CD4-positive, alpha-beta T cell treated with Interleukin-6 at 100 ng/mL for 8 hours (primary cell): ENCODE measurements at places on chromosomes 12 and 14.

DNA sequence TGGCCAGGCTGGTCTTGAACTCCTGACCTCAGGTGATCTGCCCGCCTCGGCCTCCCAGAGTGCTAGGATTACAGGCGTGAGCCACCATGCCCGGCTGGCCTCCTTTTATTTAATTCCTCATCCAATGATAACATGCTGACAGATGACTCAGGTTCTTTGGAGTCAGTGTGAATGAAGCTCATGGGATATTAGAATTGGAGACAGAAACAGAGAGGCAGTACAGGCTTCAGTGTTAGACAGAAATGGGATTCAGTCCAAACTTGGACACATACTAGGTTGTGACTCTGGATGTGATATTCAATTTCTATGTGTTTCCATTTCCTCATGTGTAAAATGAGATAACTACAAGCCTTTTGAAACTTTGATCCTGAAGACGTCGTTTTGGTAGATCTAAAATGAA lies 47.3 kb downstream of the PDE3A start:
- DNase-seq: no peak

DNA sequence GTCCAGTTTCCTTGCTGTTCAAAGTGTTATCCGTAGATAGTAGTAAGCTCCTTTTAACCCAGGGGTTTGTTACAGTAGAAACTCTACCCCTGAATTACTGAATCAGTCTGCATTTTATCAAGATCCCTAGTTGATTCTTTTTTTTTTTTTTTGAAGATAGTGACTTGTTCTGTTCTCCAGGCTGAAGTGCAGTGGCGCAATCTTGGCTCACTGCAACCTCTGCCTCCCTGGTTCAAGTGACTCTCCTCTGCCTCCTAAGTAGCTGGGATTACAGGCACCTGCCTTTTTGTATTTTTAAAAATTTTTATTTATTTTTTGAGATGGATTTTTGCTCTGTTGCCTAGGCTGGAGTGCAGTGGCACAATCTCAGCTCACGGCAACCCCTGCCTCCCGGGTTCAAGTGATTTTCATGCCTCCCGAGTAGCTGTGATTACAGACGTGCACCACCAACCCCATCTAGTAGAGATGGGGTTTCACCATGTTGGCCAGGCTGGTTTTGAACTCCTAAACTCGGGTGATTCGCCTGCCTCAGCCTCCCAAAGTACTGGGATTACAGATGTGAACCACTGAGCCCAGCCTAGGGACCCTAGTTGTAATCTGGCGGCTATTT lies 10.5 kb downstream of the LARP4 start:
- no peak for DNase-seq

- no peak for DNase-seq
Measured at GRCh38 chr12:59650588-59651228, 54.9 kb downstream of the SLC16A7 start.

- DNase-seq: no peak
Measured at GRCh38 chr14:34750233-34750632, 35.8 kb upstream of the CFL2 start.

DNA sequence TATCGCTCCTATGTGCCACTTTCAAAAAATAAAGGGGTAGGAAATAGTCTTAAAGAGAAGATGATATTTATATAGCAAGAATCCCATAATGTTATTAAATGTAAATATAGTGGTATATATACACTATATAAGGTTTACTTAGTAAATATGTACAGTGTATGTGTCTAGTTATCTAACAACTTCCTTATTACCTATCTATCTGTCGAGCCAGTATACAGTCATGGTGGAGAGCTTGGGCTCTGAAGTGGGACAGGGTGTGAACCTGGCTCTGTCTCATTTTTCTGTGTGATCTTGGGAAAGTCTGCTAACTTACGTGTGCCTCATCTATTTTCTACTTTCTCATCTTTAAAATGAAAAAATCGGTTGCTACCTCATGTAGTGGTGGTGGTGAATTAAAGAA lies 62.8 kb upstream of the SINHCAF start:
- DNase-seq: no peak

DNA sequence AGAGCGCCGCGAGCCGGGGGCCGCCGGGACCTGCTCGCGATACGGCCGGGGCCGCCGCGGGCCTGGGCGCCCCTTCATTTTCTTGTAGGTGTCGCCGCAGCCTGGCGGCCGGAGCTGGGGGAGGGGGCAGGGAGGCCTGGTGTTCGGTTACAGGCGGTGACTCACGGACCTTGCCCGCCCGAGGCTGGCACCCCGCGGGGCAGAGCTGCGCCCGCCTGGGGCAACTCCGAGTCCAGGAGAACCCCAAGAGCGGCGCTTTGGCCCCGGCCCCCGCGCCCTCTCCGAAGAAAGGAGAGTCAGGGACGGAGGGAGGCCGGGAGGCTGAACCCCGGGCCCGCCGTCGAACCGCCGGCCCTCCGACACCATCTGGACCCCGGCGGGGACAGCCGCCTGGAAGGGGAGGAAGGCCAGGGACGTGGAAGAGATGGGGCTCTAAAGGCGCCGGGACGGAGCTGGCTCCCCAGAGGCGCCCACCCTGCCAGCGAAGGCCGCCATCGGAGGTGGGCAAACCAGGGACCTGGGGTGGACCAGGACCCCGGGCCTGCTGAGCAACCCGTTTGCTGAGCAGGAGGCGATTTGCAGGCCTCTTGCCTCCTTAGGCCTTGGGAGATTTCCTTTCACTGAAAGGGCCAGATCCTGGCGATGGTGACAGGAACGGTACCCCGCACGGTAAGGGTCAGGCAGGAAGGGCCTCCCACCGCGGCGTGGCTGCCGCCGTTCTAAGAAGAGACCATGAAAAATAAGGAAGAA lies 843 bp upstream of the NUAK1 start:
- DNase-seq: no peak

DNA sequence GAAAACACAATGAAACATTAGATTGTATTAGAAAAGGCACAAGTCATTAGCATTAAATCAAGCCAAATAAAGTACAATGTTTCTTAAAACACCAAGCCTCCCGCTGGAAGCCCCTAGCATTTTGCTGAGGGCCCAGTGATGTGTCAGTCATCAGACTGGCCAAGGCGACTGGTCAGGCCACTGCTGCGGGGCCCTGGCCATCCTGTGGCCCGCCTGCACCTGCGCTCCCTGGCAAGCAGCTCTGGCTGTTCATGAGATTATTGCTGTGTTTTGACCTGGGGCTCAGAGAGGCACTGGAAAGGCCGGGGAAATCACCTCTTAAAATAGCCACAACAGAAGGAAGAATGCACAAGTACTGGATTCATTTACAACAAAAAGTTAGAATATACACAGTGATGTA lies 24.2 kb upstream of the AMN start:
- no peak for DNase-seq
